ENCODE measurements at places on chromosomes 1 and 21.
A peak's percentile ranks its signal among the peaks of the same experiment; 100 is the strongest.

DNA sequence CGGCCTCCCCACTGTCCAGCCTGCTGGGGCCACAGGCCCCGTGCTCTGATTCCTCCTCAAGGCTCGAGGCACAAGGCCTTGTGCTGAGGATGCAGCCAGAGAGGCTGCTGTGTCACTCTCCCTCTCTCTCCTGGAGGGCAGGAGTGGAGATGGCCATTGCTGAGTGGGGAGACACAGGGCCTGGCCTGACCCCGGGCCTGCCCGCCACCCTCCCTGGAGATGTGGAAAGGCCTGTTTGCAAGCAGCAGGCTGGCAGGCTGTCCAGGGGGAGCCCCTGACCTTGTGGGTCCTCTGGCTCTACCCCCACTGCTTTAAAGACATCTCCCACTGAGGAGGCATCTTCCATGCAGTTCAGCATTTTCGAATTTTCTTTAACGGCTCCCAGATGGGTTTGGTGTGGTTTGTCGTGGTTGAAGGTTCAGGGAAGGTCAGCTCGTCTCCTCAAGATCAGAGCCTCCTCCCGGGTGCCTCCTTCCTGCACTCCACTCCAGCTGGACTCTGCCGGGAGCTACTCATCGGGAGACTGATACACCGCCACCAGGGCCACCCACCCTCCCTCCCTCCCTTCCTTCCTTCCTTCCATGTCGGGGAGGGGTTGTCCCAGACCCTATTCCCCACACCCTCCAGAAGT is 69.1 kb downstream of the SPSB1 start:
- no peak for DNase-seq

DNA sequence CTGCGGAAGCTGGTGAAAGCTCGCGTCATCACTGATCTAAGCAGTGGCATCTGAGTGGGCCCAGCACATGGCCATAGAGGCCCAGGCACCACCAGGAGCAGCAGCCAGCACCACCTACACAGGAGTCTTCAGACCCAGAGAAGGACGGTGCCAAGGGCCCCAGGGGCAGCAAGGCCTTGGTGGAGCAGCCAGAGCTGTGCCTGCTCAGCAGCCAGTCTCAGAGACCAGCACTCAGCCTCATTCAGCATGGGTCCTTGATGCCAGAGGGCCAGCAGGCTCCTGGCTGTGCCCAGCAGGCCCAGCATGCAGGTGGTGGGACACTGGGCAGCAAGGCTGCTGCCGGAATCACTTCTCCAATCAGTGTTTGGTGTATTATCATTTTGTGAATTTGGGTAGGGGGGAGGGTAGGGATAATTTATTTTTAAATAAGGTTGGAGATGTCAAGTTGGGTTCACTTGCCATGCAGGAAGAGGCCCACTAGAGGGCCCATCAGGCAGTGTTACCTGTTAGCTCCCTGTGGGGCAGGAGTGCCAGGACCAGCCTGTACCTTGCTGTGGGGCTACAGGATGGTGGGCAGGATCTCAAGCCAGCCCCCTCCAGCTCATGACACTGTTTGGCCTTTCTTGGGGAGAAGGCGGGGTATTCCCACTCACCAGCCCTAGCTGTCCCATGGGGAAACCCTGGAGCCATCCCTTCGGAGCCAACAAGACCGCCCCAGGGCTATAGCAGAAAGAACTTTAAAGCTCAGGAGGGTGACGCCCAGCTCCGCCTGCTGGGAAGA is 3.2 kb upstream of the ARTN start:
- DNase-seq = peak; percentile 13

DNA sequence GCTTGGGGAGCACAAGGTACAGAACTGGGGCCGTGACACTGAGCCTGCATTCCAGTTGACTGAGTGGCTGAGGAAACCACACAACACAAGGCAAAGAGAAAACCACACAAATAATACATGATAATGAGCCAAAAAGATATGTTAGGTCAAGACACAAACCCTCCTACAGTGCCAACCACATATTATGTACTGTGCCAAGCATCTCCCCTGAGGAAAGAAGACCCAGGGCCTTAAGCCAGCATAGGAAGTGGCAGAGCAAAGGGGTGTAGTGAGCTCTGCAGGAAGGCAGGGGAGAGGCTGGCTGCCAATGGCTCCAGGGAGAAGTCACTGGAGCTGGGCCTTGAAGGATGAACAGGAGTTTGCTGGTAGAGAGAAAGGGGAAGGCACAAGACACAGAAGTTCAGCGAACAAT is 28.2 kb downstream of the CTNNBIP1 start:
- no peak for DNase-seq

GRCh38 chr1:168637350-168637991 is 61.1 kb downstream of the XCL1 start:
- DNase-seq = no peak

- no peak for DNase-seq
Observed at GRCh38 chr1:184028854-184029623, 8.5 kb downstream of the COLGALT2 start.

DNA sequence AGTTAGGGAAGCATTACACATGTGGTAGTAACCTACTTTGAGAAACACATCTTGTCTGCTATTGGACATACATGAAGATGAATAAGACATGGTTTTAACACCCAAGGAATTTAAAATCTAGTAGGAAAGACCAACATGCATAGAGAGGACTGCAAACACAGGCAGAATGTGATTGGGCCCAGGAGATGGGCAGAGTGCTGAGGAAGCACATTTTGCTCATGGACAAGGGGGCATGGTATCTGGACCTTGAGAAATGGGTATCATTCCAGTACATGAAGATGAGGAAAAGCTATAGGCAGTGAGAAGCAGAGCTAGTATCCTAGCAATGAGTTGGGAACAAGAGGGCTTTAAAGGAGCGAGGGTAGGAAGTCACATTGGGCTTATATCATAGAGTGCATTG is 142.7 kb downstream of the SPATA46 start:
- DNase-seq = no peak

GRCh38 chr1:222543817-222544216 is 4.1 kb downstream of the HHIPL2 start:
- no peak for DNase-seq

DNA sequence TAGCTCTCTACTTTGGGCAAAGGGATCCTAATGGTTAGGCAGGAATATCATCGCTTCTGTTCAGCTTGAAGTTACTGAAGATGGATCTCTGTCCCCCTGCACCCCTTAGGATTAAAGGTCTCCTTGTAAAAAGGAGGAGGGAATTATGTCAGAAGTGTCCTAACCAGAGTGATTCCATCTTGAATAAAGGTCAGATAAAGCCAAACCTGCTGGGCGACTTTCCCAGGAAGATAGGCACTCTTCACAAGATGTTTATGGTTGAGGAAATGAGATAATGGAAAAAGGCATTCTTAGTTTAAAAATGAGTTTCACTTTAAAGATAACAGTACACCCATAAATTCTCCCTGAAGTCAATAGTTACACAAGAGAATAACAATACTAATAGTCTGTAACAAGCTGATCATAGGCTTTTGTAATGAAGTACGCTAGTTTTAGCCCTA is 1.7 kb upstream of the NENF start:
- no peak for DNase-seq

- DNase-seq = peak; percentile 70
Observed at GRCh38 chr1:22104865-22105437, 37.9 kb downstream of the WNT4 start.

- DNase-seq = peak; percentile 51
Observed at GRCh38 chr1:12617511-12617900, 504 bp downstream of the DHRS3 start.

- DNase-seq = no peak
Observed at GRCh38 chr1:171576144-171576543, 45.9 kb upstream of the MYOCOS start.

DNA sequence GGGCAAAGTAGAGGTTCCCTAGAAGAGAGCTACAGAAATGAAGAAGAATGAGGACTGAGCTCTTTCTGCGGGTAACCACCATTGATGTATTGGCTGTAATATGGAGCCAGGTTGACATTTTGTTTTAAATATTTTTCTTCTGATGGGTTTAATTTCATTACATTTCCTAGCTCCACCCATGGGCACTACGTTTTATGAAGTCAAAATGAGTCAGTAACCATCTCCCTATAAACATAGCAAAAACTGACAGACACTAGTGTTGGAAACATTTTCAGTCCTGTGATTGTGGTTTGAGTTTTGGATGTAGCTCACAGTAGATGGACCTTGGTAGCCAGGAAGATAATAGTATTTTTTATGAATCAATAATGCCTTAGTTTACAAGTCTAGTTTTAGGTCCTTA is 470.4 kb upstream of the B3GALT2 start:
- DNase-seq = no peak

- no peak for DNase-seq
Observed at GRCh38 chr21:39373634-39374033, 24.7 kb upstream of the HMGN1 start.

DNA sequence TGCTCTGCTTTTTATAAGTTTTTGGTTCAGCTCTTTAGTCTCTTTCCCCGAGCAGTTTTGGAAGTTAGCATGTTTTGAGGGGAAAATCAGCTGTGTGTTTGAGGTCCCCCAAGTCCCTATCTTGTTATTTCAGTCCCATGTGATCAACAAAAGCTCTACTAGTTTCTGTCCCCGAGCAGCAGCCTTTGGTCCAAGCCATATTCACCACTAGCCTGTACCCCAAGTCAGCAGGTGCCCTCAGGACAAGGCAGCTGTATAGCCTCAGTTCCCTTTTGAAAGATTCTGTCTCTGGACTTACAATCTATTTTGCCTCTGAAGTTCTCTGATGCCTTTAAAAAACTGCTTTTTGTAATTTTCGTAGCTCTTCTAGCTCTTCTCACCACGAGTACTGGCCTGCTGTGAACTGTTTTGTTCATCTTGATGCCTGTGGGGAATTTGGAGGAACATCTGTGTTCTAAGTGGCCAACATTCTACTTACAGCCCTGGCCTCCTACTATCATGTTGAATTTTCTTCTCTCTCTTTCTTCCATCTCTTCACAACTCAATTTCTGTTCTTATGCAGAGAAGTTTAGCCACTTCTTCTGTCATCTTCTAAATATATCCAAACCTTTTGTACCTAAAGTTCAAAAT is 16.7 kb downstream of the UAP1 start:
- DNase-seq = no peak

- no peak for DNase-seq
Observed at GRCh38 chr1:14102180-14102579, 402.2 kb downstream of the PRDM2 start.

DNA sequence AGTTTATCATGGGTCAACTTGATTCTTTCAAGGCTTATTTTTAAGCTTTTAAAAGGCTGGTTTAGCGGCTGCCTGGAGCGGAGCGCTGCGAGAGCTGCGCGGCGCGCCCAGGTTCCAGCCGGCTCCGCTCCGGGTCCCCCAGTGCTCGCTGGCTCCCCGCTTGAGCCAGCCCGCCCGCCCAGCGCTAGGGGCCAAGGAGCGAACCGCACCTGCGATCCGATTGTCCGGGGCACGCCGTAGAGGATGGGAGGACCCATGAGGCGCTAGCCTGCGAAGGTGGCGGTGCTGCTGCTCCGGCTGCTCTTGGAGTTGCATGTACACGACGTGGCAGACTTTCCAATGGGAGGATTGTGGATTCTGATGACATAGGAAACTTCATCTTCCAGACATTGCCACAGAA is 9.9 kb upstream of the CFHR4 start:
- DNase-seq = no peak

- peak; percentile 2 for DNase-seq
Observed at GRCh38 chr21:28522014-28522799, 470.5 kb downstream of the LTN1 start.

DNA sequence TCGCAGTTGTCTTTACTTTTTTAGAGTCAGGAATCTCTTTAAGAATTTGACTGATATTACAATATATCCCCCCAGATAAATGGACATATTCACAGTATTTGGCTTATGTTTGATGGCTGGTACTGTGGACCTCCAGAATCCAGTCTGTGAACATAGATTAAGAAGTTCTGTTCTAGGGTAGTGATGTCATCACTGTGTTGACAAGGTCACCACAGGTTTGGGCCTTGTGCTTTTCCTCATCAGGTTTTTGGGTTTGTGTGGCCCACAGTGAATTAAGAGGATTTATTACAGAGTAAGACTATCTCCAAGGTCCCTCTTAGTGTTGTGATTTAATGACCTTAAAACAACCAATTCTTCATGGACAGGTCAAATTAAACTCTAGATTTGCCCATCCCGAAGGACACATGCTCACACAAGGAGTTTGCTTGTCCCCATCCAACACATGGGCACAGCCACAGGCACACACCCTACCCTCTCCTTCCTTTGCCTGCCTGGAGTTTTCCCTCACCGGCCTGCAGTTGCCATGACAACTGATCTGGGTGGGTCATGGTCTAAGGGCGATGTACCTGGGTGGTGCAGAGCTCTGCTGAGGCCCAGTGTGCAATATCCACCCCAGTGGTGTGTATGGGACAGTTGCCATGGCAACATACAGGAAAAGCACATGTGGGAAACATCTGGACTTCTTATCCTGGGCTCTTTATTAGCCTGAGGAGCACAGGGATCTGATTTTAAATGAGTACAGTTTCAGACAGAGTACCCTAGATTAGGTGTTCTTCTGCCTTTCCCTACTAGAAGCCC is 98.6 kb downstream of the NAV1 start:
- no peak for DNase-seq

- no peak for DNase-seq
Observed at GRCh38 chr1:219113261-219113660, 60.4 kb upstream of the LYPLAL1 start.

DNA sequence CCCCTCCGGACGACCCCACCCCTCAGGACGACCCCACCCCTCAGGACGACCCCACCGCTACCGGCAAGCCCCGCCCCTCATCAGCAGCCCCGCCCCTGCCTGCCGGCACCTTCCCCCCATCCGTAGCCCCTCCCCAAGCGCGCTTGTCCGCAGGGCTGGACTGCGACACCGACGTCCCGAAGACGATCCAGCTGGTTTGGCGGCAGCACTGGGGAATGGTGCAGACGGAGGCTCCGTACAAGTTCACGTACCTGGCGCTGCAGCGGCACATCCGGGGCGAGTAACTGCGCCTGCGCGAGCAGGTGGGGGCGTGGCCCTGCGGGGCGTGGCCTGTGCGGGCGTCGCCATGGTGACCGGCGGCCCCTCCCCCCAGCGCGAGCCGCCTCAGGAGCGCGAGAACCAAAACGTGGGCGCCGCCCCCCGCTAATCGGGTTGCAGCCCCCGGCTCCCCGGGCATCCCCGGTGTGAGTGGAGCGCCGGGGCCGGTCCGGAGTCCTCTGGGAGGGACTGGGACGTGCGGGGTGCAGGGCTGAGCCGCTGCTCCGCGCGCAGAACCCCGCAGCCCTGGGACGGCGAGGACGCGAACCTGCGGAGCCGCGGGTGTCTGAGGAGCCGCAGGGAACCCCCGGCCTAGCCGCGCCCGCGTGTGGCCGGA is 4.9 kb downstream of the RNF223 start:
- DNase-seq = peak; percentile 88

GRCh38 chr1:160045653-160046052 is 13.9 kb upstream of the PIGM start:
- DNase-seq = no peak

GRCh38 chr1:109821831-109822745 is 58.4 kb upstream of the EPS8L3 start:
- no peak for DNase-seq

DNA sequence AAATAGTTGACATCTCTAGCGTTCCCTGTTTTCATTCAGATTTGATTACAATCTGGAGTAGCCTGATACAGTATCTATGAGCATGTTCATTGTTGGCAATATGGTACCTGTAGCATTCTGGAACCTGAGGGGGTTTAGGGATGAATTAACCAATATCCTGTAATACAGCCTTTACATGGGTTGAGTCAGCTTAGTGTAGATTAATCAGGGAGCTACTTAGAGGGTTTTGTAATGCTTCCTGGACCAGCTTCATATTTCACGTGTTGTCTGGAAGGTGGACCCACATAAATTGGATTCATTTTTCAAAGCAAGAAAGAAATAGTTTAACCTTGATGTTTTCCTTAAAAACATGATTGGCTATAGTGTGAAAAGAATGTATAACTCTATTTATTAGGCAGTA is 3.6 kb downstream of the OTUD3 start:
- DNase-seq = no peak

GRCh38 chr1:101975371-101975770 is 21.4 kb downstream of the OLFM3 start:
- DNase-seq = no peak
